Stimulated activated CD4-positive, alpha-beta T cell treated with anti-CD3 and anti-CD28 coated beads, Interleukin-2, amount 100 ng/mL, for 48 hours (primary cell): ENCODE measurements at places on chromosomes 5 and 9.

- DNase-seq = peak; percentile 43
Measured at GRCh38 chr5:139711067-139711905, 63.1 kb downstream of the CXXC5 start.

- DNase-seq = no peak
Measured at GRCh38 chr5:153704110-153704509, 213.6 kb downstream of the GRIA1 start.

DNA sequence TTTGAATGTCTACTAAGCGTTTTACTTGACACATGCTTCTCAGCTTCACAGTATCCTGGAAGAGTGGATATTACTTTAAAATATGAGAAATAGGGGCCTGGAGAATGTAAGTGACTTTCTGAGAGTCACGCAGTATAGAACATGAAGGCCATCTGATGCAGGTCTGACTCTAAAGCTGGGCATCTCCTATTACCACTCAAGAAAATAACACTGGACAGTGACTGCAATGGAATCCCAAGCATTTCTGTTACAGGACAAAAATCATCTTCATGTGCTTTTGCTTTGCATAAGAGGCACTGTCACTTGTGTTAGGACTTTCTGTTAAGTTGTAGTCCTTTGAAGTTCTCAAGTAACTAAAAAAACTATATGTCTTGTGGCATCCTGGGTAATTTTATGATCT lies 335.5 kb downstream of the FBXL7 start:
- no peak for DNase-seq

GRCh38 chr5:124645396-124645795 lies 101.0 kb downstream of the ZNF608 start:
- no peak for DNase-seq

DNA sequence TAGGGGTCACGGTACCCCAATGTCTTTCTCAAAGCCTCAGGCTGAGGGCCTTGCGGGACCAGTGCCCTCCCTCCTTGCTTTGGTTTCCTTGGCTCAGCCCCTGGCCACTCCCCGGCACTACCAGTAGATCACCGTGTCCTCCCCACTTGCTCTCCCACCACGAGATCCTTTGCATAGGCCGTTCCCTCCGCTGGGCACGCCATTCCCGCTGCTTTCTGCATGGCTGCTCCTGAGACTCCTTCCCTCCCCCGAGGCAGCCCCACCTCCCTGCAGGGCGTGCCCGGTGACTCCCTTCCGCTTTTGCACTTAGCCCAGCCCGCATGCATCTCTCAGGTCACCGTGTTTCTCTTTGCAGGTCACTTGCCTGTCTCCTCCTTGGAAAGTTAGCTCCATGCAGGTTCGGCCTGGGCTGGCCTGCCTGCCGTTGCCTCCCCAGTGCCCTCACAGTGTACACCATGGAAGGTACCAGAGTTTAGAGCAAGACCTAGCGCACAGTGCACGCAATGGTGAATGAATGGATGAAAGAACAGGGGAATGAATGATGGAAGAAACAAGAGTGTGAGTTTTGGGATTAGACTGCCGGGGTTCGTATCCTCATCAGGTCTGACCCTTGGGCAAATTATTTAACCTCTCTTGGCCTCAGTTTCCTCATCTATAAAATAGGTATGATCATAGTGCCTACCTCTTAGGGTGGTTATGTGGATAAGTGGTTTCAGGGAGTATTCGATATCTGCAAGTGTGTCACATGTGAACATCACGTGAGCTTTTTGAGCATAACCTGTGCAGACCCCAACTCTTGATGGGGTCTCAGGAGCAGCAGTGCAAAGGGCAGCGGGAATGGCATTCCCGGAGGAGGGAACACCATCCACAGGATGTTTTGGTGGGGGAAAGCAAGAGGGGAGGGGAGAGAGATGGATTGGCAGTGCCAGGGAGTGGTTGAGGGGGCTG lies 214.3 kb downstream of the C9orf50 start:
- DNase-seq = no peak

- DNase-seq = peak; percentile 11
Measured at GRCh38 chr9:90964101-90965020, 162.7 kb downstream of the SYK start.

DNA sequence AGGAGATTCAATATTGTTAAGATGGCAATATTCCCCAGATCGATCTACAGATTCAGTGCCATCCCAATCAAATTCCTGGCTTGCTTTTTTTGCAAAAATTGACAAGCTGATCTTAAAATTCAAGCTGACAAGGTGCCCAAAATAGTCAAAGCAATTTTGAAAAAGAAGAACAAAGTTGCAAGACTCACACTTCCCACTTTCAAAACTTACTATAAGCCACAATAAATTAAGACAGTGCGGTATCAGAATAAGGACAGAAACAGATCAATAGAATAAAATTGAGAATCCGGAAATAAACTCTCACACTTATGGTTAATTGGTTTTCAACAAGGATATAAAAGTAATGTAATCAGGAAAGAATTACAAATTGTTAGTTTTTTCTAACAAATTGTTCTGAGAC lies 97.1 kb downstream of the NRG2 start:
- no peak for DNase-seq

GRCh38 chr5:5632678-5633077 lies 210.2 kb downstream of the ICE1 start:
- no peak for DNase-seq

GRCh38 chr5:9381464-9381863 lies 164.4 kb downstream of the SEMA5A start:
- DNase-seq = no peak

- no peak for DNase-seq
Measured at GRCh38 chr5:103375863-103376591, 117.5 kb downstream of the MACIR start.

DNA sequence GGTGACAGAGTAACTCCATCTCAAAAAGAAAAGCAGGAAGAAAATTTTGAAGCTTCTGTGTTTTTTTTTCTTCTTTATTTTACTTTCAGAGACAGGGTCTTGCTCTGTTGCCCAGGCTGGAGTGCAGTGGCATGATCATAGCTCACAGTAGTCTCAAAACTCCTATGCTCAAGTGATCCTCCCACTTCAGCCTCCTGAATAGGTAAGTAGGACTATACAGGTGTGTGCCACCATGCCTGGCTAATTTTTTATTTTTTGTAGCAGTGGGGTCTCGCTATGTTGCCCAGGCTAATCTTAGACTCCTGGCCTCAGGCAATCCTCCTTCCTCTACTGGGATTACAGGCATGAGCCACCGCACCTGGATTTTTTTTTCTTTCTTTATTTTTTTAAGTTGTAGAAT lies 10.1 kb upstream of the C5orf24 start:
- no peak for DNase-seq

GRCh38 chr5:179408611-179409010 lies 63.4 kb upstream of the ADAMTS2 start:
- DNase-seq = no peak
